Stimulated activated CD8-positive, alpha-beta memory T cell treated with anti-CD3 and anti-CD28 coated beads, Interleukin-15, amount 100 ng/mL, for 24 hours (primary cell): ENCODE measurements at places on chromosomes 2 and 18.

GRCh38 chr2:149084924-149085795 is 46.7 kb downstream of the LYPD6B start:
- DNase-seq: no peak

- no peak for DNase-seq
These were observed 272.3 kb upstream of the EPHA4 start for GRCh38 chr2:221844212-221845020.

DNA sequence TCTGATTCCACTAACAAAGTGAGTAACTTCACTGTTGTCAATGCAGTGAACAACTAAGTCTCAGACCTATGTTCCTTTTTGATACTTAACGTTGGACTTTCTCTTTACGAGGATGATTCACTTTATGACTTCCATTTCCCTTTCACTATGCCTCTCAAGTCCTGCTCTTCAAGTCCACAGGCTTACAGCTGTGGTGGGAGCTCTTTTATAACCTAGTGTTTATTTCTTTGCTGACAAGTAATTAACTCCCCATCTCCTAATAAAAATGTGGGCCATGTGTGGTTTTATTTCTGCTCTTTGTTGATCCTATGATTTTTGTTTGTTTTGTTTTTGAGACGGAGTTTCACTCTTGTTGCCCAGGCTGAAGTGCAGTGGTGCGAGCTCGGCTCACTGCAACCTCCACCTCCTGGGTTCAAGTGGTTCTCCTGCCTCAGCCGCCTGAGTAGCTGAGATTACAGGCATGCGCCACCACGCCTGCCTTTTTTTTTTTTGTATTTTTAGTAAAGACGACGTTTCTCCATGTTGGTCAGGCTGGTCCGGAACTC is 142.1 kb downstream of the USP34 start:
- DNase-seq: no peak

DNA sequence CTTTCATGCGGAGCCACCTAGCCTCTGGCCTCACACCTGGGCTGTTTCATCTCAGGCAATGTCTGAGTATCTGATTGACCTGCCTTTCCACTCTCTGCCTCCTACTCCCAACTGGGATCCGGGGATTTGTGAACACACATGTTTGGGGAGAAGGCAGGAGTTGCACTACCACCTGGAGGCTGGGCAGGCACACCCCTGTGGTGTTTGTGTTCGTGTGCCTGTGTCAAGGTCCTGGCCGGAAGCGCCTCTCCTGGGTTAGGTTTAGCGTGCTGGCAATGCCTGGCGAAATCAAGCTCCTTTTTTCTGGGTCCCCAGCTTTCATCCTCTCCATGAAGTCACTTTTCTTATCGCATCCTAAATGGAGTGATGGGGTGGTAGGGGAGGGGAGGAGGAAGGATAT is 63.9 kb downstream of the GATA6 start:
- no peak for DNase-seq

GRCh38 chr2:144707736-144708326 is 187.9 kb upstream of the ZEB2 start:
- no peak for DNase-seq
